Activated T-cell treated with anti-CD3 and anti-CD28 coated beads, Interleukin-2, amount 50 U/mL, for 4 hours (primary cell): ENCODE measurements at places on chromosomes 6 and 20.
A peak's percentile ranks its signal among the peaks of the same experiment; 100 is the strongest.

DNA sequence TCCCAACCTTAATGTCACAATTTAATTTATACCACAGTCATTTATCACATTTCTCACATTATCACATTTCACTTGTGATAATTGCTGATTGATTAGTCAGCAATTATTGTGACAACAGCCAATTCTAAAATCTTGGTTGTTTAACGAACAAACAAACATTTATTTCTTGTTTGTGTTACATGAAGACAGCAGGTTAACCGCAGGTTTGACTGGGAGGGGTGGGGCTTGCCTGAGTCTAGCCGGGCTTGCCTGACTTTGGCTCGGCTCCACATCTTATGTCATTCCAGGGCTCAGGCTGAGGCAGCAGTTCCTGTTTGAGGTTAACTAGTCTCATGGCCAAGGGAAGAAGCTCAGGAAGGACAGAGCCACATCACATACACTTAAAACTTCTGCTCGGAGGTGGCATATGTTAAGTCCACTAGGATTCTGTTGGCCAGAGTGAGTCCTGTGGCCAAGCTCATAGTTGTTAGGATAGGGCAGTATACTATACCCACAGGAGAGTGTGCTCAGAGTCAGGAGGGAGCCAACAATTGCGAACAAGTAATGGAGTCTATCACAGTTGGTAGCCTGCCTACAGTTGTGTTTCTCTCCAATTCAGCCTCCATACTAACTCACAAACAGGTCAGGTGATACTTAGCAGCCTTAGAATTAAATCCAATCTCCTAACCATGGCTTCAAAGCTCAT is 90.0 kb upstream of the IFNGR1 start:
- no peak for DNase-seq

GRCh38 chr6:149359440-149359839 is 40.6 kb upstream of the SUMO4 start:
- DNase-seq, result no peak

- no peak for DNase-seq
These were observed 326.4 kb upstream of the MARCKS start for GRCh38 chr6:113530769-113531168.

GRCh38 chr20:4152696-4153235 is 137.4 kb upstream of the RNF24 start:
- DNase-seq, result no peak

- no peak for DNase-seq
These were observed 14.7 kb downstream of the UST start for GRCh38 chr6:148761527-148762011.

DNA sequence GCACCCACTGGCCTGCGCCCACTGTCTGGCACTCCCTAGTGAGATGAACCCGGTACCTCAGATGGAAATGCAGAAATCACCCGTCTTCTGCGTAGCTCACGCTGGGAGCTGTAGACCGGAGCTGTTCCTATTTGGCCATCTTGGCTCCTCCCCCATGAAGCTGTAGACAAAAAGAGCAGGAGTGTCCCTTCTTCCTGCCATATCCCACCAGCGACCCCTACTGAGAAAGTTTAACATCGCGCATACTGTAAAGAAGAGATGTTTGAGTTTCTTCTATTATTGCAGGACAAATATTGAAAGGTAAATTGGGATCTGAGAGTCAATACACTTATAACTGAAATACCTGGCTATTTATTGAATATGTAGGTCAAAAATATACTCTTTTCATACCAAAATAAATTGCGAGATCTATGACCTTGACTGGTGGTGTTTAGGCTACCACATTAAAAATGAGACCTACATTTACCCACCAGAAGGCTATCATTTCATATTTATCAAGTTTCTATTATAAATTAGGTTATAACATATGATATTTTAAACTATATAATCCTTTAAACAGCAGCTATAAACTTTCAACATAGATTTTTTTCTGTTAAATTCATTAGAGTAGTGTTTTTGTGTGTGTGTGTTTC is 586.3 kb downstream of the HTR1B start:
- no peak for DNase-seq

GRCh38 chr6:152648105-152648504 is 10.9 kb upstream of the SYNE1 start:
- DNase-seq, result no peak

DNA sequence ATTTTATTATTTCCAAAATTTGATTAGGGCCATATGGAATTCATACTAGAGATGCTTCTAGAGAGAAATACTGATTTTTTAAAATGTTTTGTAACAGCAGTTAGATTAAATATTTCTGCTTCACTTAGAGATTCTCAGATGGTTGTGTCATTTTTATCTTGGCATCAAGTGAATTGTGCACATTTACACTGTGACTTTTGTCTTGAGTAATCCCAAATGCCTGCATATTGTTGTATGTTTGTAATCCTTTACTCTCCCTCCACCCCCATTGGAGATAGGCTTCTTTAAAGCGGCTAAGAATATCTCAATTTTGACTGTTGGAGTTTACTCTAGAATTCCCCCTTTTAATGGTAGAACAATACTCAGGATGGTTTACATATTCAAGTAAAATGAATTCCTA is 19.0 kb downstream of the STX16 start:
- DNase-seq, result no peak

GRCh38 chr6:31898383-31899011 is 999 bp upstream of the EHMT2 start:
- no peak for DNase-seq

DNA sequence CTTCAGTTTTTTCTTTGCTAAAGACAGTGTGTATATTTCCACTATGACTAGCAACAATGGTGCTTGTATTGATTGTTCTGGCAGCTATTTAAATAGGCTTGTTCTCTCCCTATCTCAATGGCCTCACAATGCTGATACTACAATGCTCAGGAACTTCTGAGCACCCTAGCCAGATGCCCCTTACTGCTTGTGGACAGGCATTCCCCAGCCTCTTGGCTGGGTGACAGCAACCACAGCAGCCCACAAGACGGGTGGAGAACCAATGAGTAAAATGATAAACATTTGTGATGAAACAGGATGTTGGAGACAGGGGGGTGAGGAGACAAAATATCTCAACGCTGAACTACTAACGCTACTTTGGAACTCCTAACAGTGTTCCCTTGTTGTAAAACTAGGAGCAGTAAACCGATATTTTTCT is 42.3 kb downstream of the HIVEP2 start:
- DNase-seq, result peak; percentile 52

DNA sequence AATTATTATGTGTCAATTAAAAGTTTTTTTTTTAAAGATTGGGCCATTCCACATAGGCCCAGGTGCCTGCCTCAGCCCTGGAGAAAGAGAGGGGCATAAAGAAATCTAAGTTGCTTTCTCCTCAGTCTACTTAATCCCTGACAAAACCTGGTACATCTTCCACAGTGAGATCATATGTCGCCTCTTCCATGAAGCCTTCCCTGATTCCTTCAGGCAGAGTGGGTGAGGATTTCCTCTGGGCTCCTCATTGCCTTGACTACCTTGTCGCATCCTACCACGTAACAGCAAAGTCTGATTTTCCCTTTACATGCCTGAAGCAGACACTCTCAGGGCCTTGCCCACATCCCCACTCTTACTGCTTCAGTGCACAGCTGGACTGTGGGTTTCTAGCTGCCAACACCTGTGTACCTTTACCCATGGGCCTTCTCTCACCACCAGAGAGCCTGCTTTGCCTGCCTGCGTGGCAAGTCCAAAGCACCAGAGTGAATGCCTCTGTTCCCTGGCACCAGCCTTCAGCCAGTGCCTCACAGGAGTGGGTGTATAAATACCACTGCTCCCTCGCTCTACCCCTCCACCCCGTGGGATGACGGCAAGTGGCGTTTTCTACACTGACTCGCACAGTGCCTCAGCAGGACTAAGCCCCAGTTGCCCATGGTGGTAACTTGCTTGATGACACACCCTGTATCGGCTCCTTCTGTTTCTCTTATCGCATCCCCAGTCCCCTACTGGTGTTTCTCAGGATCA is 68.0 kb downstream of the EYA2 start:
- no peak for DNase-seq

DNA sequence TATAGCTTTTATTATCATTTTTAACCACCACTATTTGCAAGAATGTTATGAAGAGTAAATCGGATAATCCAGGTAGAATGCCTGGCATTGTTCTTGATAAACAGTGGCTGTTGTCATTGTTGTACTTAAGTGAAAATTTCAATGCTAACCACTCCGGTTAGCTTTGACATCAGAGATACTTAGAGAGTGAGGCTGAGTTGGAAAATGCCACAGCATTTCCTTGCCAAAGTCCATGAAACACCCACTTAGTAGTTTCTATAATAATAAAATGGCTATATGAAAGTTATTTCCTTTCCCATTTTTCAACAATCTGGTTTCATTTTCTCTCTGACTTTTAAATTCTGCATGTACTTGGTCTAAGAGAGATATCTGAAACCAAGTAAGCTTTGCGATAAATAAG is 132.0 kb downstream of the CDK19 start:
- DNase-seq, result no peak
